ENCODE measurements at places on chromosomes 3 and 15.
A peak's percentile ranks its signal among the peaks of the same experiment; 100 is the strongest.

- no peak for DNase-seq
Measured at GRCh38 chr15:25556136-25556535, 117.3 kb upstream of the UBE3A start.

DNA sequence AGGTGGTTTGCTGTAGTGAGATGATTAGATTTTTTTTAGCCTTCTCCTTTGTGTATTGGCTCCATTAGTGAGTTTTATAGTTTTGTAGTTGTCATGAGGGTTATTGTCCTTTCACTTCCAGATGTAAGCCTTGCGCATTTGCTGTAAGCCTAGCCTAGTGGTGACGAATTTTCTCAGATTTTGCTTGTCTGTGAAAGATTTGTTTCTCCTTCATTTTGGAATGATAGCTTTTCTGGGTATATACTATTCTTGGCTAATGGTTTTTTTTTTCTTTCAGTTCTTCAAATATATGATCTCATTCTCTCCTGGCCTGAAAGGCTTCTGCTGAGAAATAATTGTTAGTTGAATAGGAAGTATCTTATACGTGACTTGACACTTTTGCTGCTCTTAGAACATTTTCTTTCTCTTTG, 166.5 kb upstream of the THRB start:
- no peak for DNase-seq

DNA sequence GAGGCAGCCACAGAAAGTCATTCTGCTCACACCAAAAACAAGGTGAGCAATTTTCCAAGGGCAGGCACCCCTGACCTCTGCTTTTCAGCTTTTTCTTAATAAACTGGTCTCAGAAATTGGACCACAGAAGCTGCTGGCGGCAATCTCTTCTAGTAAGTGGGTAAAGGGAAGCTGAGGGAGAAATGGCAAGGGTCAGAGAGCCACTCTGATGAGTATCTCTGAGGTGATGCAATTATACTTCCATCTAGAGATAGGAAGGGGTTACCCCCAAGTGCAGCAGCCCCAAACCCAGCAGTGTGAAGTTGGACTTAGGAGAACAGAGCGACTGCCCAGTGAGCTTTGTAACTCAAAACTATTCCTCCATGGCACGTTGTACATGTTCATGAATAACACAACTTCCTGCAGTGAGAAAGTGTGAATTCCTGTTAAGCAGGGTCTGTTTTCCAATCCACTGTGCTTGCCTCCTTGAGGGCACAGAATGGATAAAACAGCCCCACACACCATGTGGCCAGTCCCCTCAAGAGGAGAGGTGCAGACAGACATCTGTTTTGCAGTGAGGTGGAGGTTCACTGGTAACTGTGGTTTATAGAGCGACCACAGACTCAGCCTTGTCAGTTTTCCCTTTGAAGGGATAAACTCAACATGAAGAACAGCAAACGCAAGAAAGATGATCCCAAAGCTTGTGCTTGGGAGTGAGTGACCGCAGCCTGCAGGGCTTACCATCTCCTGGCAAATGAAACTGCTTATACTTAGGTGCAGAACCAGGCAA, 683.4 kb upstream of the CFAP20DC start:
- DNase-seq = no peak

- no peak for DNase-seq
Measured at GRCh38 chr3:19811689-19812088, 122.3 kb downstream of the EFHB start.

DNA sequence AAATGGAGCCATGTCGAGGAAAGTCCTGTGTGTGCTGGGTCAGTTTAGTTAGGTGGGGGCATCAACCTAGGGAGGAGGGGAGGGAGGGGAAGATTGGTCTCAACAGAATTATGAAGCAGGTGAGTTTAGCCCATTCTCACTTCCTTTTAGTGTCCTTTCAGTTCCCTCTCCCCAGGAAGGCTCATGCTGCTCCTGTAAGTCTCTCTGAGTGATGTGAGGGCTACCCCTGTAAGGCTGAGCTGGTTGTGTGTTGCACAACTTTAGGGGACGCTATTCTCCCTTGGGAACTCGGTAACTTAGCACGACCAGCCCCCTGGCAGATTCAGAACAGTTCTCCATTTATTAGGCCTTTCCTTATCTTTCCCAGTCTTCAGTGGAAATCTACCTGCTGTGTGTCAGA, 21.2 kb downstream of the IL5RA start:
- DNase-seq = no peak

DNA sequence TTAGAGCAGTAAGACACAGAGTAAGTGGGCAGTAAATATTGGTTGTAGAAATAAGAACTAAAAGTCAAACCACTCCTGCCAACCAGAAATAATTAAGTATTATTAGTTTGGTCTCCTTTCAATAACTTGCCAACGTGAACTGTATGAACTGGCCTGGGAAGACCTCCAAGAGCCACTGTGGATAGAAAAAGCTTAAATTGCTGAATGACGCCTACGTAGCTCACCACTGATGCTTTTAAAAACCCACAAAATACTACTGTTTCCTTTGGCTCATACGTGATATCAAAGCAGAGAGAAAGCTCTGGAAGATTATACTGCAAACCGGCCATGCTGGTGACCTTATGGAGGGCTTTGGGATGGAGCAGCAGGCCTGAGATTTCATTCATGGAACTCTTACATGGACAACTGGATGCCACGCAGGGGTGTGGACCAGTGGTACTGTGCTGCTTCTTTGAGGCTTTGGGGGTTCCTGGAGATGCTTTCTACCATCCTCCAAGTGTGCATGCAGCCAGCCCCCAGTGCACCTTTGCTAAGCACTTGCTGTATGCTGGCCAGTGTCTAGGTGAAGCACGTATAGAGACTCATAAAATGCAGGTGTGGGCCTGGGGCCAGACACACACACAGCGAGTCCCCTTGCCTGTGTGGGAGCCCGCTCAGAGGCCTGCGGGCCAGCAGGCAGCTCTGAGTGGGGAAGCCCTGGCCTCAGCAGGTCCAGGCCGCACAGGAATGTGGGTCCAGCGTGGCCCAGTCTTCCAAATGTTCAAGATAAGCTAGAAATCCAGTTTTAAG, 66.8 kb downstream of the ABTB1 start:
- no peak for DNase-seq

DNA sequence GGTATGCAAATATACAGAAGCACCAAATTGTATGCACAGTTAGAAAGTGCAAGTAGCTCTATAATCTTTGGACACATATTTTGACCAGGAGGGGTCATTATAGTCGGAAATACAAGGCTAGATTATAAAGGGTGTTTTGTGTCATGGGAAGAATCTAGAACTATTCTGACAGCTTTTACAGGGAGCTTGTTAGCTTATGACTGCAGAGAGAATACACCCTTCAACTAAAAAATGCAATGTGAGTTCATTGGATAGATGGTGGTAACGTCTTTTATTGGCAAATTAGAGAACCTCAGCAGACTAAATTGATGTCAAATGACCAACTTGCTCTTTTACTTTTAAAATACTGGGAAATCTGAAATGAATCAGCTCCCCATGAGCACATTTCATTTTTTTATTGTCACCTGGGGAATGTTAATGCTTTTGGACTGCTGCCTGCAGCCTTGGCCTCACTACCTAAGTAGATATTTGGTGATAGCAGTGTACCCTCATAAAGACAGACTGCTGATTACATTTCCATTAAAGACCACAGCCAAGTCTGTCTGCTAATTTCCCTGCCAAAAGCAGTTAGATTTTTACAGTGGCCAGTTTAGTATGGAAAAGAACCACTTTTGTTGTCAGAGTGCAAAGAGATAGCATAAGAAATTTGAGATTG, 515.9 kb upstream of the DPPA4 start:
- DNase-seq = no peak

- DNase-seq = no peak
Measured at GRCh38 chr3:50251220-50251619, 15.2 kb downstream of the GNAI2 start.

- no peak for DNase-seq
Measured at GRCh38 chr3:197896421-197896820, 53.6 kb upstream of the RPL35A start.

- no peak for DNase-seq
Measured at GRCh38 chr3:152556731-152557254, 278.1 kb upstream of the P2RY1 start.

- DNase-seq = no peak
Measured at GRCh38 chr15:67806536-67806935, 18.8 kb upstream of the SKOR1 start.

DNA sequence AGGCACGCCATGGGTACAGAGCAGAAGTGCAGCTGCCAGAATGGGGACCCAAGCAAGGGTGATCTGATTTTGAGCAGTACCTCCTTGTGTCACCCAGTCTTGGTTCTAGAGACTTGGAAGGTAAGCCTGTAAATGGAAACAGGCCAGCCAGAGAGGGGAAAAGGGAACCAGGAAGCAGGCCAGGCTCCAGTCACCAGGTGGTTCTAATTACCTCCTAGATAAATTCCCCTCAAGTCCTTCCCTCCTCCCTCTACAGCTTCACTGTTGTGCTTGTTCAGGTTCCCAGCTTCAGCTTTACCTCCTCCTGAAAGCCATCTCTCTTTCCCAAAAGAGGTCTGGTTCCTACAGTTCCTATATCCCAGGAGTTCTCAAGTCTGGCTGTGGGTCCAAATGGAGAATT, 58.8 kb upstream of the SLC7A14 start:
- no peak for DNase-seq

DNA sequence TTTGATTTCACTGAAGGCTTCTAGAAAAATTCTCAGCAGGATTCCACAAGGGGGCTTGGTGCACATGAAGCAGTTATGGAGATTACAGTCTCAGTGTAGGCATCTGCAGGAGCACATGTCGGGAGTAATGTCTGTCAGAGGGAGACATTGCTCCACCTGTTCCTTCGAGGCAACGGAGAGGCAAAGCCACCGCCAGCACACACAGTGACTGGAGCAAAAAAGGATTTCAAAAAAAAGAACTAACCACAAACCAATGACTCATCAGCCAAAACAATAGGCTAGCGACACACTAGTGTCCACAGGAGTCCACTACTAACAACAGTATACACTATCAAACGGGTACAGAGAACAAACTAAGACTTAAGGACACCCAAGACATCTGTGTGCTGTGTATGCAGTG, 68.9 kb downstream of the NPTN start:
- peak; percentile 11 for DNase-seq

GRCh38 chr3:107884719-107885460, 205.9 kb downstream of the CD47 start:
- DNase-seq = no peak

- DNase-seq = no peak
Measured at GRCh38 chr3:113839551-113839950, 963 bp downstream of the GRAMD1C start.

DNA sequence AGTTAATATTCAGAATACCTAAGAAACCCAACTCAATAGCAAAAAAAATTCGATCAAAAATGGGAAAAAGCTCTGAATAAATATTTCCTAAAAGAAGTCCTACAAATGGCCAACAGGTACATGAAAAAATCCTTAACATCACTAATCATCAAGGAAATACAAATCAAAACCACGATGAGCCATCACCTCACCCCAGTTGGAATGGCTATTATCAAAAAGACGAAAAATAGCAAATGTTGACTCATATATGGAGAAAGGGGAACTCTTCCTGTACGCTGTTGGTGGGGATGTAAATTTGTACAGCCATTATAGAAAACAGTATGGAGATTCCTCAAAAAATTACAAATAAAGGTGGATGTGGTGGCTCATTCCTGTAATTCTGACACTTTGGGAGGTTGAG, 29.6 kb upstream of the SGO1 start:
- no peak for DNase-seq

GRCh38 chr3:126580746-126581145, 22.0 kb upstream of the C3orf22 start:
- no peak for DNase-seq

GRCh38 chr3:170692720-170693119, 106.8 kb upstream of the SLC7A14 start:
- DNase-seq = no peak

GRCh38 chr3:168877899-168878298, 782.2 kb upstream of the GOLIM4 start:
- peak; percentile 66 for DNase-seq

GRCh38 chr3:120143676-120144075, 49.4 kb upstream of the GSK3B start:
- DNase-seq = no peak

DNA sequence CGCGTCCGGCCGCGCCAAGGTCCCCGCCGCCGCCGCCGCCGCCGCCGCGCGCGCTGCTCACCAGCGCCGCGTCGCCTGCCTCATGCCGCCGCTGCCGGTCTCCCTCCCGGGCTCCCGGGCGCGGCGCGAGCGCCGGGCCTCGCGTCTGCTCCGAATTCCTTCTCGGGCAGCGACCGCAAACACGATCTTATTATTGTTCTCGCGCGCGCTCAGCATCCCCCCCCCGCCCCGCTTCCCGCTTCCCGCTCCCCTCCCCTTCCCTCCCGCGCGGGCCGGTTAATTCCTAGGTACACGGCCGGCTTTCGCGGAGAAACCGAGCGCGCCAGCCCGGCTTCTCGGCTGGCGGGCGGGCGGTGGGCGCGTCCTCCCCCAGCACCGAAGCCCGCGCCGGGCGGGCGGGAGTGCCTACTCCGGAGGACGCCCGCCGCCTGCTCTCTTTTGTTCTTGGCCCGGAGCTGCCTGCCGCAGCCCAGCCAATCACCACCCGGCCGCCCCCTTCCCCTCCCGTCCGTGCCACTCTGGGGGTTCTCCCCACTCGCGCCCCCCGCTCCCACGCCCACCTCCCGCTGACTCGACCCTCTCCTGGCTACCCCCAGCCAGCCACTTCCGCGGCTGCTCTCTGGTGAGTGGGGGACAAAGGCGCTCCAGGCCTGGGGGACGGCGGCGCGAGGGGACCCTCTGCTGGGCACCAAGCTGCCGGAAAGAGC, at the start of gene HDGFL3:
Gene HDGFL3, minus strand, starts transcription at position 164 of the 707 bp plus-strand sequence. CDS start 409 bp downstream, outside the sequence.
- peak; percentile 68 for DNase-seq

DNA sequence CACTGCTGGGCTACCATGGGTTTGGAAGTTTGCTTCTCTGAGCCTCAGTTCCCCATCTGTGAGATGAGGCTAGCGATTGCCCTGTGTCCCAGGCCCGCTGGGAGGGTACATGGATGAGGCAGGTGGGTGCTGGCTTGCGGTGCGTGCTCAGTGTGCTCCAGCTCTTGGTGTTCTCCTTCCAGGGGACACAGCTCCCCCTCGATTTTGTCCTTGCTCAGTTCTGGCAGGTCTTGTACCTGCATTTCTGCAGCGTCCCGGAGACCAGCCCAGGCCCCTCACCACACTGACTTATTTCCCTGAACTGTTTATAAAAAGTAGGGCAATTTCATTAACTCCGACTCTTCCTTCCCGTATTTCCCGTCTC, 95.4 kb downstream of the TBC1D2B start:
- DNase-seq = no peak

DNA sequence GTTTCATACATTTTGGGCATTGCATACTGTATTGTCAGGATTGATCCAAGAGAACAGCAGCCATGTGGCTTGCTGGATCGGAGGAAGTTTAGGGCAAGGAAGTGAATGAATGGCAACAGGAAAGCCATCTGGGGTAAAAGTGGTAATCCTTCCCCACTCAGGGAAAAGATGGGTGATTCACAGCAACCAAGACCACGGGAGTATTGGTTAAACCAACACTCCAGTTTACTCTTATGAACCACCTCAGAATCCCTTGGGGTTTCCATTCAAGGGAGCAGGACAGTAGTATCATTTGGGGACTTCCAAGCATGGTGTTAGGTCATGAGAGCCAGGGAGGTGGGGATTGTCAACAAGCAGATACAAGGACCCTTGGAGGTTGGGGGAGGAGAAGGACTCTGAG, 25.2 kb upstream of the ZBTB38 start:
- DNase-seq = no peak

- no peak for DNase-seq
Measured at GRCh38 chr3:78390221-78390620, 1350.3 kb downstream of the ROBO2 start.

- no peak for DNase-seq
Measured at GRCh38 chr3:53224536-53224935, 31.3 kb downstream of the TKT start.

- no peak for DNase-seq
Measured at GRCh38 chr15:89967881-89968280, 33.2 kb upstream of the ZNF710 start.
